ENCODE measurements at places on chromosomes 7 and 10.

- no peak for DNase-seq
Observed at GRCh38 chr7:79084423-79084822, 369.0 kb downstream of the MAGI2 start.

- DNase-seq, result no peak
Observed at GRCh38 chr7:78472519-78472918, 673.9 kb downstream of the PHTF2 start.

GRCh38 chr7:114414156-114415063, at the start of gene FOXP2:
Gene FOXP2 (plus strand): TSS chr7:114414815. CDS start chr7:114426512, 11,697 bp downstream.
- DNase-seq, result no peak

DNA sequence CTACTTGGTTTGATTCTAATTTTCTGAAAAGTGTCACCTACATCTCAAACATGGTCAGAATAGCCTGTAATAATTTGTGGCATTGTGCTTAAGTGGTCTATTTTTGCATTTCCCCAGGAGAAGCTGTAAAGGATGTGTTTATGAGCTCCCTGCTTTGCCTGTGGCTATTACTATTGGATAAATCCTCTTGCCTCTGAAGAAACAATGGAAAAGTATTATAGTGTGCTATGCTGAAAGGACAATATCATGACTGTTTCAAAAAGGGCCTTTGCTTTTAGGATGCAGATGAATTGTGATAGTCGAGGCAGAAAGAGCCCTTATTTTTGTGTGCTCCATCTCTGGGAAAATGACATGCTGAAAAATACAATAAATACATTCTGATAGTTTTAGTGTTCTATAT, 94.1 kb upstream of the ARMC3 start:
- no peak for DNase-seq

- DNase-seq, result no peak
Observed at GRCh38 chr7:149070372-149071125, 20.0 kb downstream of the ZNF786 start.

DNA sequence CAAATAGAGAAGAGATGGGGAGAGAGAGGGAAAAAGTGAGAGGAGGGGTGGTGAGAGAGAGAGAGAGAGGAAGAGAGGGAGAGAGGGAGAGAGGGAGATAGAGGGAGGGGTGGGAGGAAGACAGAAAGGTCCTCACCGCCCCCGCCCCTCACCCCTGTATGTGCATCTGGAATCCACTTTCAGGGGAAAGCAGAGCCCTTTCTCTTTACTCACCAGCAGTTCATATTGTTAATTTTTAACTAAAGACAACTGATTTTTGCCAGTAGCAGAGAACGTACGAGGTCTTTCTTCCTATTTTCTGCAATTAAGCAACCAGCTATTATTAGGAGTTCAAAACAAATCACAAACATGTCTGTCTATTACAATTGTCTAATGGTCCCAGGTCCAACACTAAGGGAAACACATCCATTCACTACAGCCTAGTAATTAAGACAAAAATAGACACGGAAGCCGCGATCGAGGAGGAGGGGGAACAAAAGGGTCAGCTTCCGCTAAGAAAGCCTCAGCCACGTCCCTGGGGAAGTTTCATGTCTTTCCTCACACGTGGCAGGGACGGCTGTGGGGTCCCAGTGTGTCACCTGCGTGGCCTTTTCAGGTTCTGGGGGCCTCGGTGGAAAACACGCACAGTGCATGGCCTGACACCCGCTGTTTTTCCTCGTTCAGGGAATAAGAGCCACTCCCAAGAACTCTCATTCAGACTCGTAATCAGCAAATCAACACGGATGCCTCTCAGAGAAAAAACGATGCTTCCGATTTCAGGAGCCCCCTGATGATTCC, 572.0 kb downstream of the PTPRN2 start:
- no peak for DNase-seq

GRCh38 chr7:55432939-55433784, 68.0 kb downstream of the LANCL2 start:
- DNase-seq, result no peak

DNA sequence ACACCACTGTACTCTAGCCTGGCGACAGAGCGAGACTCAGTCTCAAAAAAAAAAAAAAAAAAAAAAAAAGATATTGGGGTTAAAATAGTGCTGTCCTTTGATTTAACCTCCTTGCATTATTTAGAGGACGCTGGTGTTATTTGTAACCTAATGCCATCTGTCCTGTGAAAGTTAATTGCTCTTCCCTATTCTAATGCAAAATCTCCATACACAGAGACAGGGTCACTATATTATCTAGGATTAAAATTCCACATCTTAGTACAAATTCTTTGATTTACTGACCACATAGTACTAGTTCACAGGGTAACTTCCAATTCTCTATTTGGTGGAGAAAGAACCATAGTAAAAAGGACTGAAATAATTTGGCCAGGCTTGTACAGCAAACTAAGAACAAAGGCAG, 184.2 kb upstream of the STEAP4 start:
- no peak for DNase-seq

- no peak for DNase-seq
Observed at GRCh38 chr10:96299383-96299782, 4.9 kb upstream of the DNTT start.

GRCh38 chr7:116544487-116544886, 19.7 kb downstream of the CAV1 start:
- DNase-seq, result no peak
